Stimulated activated CD8-positive, alpha-beta memory T cell treated with anti-CD3 and anti-CD28 coated beads, Interleukin-15, amount 100 ng/mL, for 24 hours (primary cell): ENCODE measurements at places on chromosomes 2 and 18.

DNA sequence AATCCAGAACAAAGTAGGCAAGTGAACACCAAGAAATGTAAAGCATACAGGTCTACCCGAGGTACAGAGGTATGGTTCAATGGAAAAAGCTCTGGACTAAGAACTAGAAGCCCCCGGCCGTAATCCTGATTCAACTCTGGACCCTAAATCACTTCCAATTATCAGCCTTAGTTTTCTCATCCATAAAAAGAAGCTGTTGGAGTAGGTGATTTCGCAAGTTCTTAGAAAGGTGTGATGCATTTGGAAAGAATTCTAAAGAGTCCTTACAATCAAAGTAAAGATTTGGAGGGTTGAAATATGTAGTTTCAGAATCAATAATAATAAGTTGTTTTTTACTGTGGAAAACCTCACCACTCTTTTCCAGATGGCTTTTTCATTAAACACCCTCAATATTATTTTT is 622.1 kb upstream of the ID2 start:
- no peak for DNase-seq

- DNase-seq = no peak
Observed at GRCh38 chr2:238127165-238128060, 11.1 kb upstream of the KLHL30 start.

DNA sequence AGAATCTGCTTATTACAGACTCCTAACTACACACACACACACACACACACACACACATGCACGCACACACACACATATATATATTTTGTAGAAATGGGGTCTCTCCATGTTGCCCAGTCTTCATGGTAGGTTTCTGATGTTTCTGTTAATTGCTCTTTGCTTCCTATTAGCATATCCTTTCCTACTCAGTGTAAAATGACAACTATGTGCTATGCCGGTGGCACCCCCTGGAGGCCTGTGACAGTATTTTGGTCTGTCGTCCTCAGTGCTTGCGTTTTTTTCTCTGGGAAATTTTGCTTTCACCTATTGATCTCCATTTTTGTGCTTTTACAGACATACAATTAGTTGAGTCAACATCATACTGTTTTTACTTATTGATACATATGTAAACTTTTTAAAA is 322.1 kb downstream of the LRRTM1 start:
- DNase-seq = no peak

DNA sequence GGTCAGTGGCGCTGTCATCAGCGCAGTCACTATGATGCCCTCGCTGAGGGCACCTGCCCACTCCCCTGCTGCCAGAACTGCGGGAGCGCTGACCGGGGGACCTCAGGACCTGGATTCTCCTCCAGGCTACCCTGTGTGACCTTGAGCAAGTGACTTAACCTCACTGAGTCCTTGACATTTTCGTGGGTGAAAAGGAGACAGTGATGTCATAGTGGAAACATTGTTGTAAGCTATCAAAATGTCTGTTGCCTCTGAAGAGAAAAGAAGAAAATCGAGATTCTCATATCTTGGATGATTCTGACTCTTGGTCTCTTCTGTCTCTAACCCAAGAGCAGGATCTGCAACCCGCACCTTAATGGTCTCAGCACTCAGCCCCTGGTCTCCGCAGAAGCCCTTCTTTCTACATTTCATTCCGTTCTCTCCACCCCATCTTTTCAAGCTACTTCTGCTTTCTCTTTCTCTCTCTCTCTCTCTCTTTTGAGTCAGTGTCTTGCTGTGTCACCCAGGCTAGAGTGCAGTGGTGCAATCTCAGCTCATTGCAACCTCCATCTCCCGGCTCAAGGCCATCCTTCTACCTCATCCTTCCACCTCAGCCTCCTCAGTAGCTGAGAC is 978 bp upstream of the TUBA4A start:
- no peak for DNase-seq

- no peak for DNase-seq
Observed at GRCh38 chr18:33097126-33097525, 324.3 kb upstream of the KLHL14 start.

DNA sequence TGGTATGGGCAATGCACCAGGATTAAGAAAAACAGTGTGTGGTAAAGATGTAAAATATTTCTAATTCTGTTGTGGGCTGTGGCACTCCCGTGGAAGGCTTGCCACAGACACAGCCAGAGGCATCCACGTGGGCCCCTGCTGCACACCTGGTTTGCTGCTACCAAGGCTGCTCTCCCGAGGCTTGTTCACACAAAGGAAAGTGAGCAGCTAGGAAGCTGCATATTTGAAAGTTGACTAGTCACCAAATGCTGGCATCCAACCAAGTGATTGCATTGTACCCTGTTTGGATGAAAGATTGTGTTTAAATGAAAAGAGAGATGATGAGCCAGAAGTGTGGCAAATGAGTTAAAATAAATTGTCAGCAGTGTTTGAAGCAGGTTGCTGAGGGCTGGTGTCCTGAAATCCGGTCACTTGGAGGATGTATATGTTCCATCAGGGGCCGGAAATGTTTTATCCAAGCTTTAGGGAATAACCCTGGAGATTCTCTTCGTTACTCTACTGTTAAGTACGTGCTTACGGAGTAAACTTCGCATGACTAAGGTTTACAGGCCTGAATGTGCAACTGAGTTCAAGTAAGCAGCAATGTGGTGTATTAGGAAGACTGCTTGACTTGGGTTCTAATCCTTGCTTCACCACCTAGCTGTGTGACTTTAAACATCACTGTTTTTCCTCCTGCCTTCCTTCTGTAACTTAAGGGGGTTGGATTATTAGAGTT is 86.1 kb downstream of the MSH2 start:
- DNase-seq = no peak

DNA sequence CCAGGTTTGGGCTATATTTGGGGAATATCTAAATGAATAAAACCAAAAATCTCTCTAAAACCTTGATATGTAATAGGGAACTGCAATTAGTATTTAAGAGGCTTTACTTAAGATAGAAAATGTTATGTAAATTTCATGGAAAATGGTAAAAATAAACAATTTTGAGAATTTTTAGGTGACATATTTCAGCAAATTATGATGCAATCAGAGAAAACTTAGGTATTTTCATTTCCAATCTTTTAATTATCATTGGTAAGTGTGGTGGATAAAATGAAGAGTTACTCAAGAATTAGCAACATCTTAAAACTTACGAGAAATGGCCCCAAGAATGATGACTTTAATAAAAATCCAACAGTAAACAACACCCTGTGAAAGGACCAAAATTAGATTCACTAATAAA is 571.4 kb downstream of the ERBB4 start:
- DNase-seq = no peak

DNA sequence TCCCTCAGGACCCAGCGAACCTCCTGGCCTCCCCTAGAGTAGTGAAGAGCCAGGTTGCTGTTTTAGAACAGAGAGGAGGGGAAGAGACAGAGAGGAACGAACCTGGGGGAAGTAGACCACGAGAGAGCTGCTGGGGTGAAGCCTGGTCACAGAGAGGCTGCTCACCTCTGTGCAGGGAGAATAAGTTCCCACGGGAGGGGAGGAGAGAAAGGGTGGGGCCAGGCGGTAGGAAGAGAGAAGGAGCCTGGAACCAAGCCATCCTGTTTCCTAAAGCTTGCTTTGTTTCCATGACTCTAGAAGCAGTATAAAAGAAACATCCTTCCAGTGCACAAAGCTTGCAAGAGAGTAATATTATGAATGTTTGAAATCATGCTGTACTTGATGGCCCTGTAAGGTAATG is 147.9 kb downstream of the MYT1L start:
- DNase-seq = no peak

GRCh38 chr18:48123324-48123723 is 192.9 kb upstream of the SMAD2 start:
- no peak for DNase-seq

- no peak for DNase-seq
Observed at GRCh38 chr2:217316743-217317142, 456.9 kb upstream of the TNP1 start.

DNA sequence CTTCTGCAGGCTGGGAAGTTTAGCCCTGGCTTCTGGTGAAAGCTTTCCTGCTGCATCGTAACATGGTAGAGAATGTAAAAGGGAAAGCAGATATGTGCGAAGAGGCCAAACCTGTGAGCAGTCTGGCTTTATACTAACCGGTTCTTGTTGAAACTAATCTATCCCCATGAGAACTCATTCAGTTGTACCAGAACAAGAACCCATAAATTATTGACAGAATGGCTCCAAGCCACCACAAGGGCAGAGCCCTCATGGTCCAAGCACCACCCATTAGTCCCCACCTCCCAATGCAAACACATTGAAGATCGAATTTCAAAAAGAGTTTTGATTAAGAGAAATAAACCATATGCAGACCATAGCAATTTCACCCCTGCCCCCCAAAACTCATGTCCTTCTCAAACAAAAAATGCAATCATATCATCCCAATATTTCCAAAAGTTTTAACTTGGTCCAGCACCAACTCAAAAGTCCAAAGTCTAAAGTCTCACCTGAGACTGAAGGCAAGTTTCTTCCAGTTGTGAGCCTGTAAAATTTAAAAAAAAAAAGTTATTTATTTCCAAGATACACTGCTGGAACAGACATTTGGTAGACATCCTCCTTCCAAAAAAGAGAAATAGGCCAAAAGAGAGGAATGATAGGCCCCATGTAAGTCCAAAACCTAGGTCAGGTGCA is 318.9 kb downstream of the CNTNAP5 start:
- DNase-seq = no peak

GRCh38 chr2:69796174-69796573 is 33.3 kb upstream of the GMCL1 start:
- DNase-seq = no peak
